ENCODE measurements at places on chromosomes 2 and 18.

- no peak for DNase-seq
Measured at GRCh38 chr2:37689751-37690150, 18.3 kb upstream of the CDC42EP3 start.

DNA sequence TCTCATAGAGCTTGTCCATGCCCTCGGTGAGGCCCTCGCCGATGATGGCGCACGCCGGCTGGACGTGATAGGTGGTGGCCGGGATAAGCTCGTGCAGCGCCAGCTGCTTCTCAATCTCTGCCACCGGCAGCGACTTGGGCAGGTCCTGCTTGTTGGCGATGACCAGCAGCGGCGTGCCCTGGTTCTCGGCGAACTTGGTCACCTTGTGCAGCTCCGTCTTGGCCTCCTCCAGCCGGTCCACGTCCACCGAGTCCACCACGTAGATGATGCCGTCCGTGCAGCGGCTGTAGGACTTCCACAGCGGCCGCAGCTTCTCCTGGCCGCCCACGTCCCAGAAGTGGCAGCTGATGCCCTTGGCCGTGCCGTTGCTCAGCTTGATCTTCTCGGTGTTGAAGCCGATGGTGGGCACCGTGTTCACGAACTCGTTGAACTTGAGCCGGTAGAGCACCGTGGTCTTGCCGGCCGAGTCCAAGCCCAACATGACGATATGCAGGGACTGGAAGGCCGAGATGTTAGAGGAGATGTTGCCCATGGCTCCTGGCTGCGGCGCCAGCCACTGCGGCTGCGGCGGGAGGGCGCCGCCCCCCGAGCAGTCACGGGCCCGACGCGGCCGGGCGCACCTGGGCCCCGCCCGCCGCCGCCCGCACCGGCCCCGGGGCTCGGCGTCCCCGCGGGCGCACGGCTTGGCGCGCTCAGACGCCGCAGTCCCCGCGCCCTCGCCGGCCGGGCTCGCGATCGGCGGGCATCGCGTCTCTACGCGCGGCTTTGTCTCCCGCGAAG lies 636 bp downstream of the ARL4C start:
- peak; percentile 39 for DNase-seq

DNA sequence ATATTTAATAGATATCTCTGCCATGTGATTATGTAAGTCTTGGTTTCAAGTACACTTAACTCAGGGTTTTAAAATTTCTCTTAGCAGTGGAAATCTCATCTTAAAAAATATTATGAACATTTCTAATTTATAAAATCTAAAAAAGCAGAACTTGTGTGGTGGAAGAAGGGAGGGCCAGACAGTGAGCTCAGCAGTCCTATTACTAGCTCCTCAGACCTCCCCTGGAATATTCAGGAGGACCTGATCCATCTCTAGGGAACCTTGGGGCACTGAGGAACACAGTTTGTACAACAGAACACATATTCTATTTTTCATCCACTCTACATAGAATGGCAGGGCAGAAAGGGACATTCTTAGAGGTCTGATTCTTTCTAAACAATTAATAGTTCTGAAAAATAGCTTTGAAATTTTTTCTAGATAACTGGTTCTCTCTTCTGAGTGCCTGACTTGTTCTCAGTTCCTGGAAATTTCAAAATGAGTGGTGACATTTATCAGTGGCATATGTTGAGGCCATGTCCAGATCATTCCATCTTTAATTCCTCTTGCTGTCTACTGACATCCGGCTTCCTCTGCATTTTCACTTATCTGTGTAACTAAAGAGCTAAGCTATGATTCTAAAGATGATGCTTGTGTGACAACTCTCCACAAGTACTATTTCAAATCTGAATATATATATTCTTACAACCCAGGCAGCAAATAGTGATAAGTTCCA lies 8.2 kb upstream of the MAP4K4 start:
- DNase-seq: no peak

DNA sequence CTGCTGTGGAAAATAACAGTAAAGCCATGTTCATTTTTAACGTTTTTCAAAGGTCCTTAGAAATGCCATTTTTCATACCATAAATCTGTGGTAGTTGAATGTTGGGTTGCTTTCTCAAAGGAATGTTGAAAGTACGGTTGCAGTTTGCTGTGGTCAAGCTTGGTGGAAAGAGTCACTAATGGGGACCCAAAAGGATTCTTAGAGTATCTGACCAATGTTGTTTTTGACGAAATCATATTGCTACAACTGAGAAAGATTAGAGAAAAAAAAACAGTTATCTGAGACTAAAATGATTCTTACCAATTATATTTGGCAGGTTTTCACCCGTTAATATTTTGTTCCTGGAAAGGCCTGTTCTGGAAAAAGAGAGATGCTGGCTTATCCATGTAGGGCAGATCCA lies 439.5 kb upstream of the ETAA1 start:
- DNase-seq: no peak

DNA sequence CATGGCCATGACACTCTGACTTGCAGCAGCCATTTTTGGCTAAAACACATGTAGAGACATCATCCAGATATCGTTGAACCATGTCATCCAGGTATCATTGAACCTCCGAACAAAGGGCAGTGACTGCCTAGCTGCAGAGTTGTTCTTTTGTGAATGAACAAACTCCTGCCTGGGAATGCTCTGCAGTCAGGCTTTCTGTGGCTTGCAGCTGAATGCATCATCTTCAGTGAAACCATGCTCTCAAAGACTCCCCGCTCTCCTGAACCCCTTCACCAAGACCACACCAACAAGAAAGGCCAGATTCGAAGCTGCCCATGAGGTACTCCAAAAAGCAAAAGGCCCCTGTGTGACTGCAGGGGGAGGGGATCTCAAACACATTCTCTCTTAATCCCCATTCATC lies 118.8 kb downstream of the ACTR3 start:
- DNase-seq: no peak

DNA sequence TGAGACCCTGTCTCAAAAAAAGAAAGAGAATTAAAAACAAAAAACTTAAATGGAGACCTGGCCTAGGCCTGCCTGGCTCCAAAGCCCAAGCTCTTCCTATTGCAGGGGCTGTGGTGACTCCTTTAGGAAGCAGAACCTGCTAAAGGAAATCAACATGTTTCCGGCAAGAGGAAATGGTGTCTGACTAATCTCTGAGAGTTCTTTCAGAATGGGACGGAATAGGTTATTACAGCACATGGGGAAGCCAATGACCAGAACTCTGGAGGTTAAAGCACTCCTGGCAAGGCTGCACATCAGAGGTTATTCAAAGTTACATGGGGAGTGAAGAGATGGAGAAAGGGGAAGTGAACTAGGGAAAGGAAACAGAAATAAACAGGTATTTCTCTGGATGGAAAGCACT lies 21.4 kb downstream of the KIF3C start:
- DNase-seq: no peak

DNA sequence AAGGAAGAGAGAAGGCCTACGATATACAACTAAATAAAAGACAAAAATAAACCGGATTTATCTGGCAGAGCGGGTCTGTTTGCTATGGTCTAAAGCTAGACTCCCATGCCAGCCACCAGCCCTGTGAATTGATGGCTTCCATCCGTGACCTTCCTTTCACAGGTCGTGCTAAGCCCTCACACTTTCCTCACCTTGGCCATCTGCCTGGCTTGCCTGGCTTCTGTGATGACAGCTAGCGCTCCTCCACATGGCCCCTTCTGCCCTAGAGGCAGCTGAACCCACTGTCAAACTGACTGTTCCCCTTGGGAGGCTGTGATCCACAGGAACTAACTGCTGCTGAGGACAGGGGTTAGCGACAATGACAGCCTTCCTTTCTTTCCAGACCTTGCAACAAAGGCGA lies 32.5 kb downstream of the GAREM1 start:
- DNase-seq: no peak

- no peak for DNase-seq
Measured at GRCh38 chr18:14971461-14972185, 223.7 kb downstream of the ANKRD30B start.

GRCh38 chr2:68250652-68251186 lies 1.6 kb downstream of the PPP3R1 start:
- DNase-seq: no peak

DNA sequence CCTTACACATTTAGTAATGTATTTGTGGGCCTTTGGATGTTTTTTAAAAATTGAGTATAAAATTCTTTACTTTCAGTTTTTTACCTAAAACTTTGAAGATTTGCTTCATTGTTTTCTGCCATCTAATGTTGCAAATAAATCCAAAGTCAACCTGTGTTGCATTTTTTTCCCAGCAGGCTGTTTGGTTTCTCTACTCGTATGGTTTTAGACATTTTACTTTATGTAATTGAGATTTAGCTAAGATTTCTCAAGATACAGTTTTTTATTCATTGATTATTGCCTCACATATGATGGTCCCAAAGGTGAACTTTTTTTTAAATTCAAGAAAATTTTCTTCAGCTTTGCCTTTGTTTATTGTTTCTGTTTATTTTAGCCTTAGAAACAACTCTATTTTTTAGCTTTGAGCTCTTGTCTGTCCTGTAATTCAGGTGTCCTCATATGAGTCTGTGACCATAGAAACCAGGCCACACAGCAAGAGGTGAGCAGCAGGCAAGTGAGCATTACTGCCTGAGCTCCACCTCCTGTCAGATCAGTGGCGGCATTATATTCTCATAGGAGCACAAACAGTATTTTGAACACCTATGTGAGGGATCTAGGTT lies 53.4 kb upstream of the TBR1 start:
- no peak for DNase-seq

GRCh38 chr2:142165790-142166189 lies 35.0 kb upstream of the LRP1B start:
- no peak for DNase-seq

DNA sequence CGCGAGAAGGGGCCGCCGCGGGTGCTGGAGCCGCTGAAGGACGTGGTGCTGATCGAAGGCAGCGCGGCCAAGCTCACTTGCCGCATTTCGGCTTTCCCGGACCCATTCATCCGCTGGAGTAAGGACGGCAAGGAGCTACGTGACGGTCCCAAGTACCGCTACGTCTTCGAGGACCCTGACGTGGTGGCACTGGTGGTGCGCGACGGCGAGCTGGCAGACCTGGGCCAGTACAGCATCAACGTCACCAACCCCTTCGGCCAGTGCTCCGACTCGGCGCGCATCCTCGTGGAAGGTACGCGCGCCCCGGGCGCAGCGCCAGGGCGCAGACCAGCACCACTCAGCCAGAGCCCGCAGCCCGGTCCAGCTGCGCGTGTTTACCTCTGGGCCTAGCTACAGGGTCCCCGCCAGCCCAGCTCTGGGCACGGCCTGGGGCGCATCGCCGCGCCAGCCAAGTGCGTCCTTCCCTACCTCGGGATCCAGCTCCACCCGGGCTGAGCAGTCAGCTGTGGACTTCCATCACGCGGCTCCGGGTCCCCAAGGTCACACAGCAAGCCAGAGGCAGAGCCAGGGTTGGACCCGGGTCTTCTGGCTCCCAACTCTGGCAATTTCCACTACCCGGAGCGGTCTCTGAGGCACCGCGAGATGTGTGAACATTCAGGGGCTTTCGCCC lies 1.7 kb upstream of the GMPPA start:
- no peak for DNase-seq

- no peak for DNase-seq
Measured at GRCh38 chr2:176268976-176269318, 295 bp upstream of the MTX2 start.

DNA sequence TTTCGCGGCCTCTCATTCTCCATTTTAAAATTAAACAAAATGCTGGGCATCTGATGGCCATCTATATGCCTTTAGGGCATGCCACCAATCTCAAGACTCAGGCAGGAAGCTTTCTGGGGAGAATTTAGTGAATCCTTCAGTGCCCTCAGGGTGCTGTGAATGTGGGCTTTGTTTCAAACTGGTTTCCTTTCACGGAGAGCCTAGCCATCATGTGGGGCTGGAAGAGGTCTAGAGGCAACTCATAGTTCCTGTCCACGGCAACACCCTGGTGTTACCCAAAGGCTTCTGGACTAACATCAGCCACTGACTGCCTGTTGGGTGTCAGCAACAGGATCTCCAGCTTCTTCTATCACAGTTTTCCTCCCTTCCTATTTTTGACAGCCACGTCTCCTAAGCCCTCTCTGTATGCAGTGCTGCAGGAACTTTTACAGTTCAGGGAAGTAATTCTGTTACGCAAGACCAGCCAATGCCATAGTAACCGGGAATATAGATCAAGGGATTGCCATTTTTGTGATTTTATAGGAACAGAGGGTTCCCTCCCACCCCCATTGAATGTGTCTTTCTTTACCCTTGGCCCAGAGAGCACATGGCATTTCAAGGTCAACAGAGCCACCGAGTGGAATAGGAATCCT lies 7.9 kb upstream of the WDR33 start:
- no peak for DNase-seq

DNA sequence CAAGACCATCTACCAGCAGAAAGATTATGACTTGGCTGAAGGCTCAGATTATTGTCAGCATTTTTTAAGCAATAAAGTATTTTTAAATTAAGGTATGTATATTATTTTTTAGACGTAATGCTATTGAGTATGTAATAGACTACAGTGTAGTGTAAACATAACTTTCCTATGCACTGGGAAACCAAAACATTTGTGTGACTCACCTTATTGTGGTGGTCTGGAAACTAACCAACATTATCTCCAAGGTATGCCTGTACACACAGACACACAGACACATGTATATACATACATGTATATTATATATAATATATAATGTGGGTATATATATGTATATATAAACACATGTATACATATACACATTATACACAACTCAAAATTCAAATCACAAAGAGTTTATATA lies 9.1 kb upstream of the TMEFF2 start:
- no peak for DNase-seq

DNA sequence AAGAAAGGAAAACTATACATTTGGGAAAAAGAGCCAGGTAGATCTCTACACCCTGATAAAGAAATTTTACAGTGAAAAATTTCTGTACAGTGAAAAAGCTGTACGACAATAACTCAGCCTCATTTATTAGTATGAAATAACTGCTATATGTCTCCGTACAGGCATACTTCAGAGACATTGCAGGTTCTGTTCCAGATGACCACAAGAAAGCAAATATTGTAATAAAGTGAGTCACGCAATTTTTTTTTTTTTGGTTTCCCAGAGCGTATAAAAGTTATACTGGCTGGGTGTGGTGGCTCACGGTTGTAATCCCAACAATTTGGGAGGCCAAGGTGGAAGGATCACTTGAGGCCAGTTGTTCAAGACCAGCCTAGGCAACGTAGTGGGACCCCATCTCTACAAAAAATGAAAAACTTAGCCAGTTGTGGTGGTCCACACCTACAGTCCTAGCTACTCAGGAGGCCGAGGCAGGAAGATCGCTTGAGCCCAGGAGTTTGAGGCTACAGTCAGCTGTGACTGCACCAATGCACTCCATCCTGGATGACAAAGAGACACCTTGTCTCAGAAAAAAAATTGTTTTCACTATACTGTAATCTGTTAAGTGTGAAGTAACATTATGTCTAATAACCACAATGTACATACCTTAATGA lies 28.2 kb upstream of the AMMECR1L start:
- DNase-seq: no peak

- DNase-seq: no peak
Measured at GRCh38 chr2:162230761-162231160, 12.5 kb downstream of the FAP start.

- DNase-seq: no peak
Measured at GRCh38 chr2:121282800-121283385, 2.1 kb downstream of the TFCP2L1 start.

- DNase-seq: no peak
Measured at GRCh38 chr2:106839849-106840595, 45.9 kb downstream of the ST6GAL2 start.
